ENCODE measurements at places on chromosomes 12 and 14.

DNA sequence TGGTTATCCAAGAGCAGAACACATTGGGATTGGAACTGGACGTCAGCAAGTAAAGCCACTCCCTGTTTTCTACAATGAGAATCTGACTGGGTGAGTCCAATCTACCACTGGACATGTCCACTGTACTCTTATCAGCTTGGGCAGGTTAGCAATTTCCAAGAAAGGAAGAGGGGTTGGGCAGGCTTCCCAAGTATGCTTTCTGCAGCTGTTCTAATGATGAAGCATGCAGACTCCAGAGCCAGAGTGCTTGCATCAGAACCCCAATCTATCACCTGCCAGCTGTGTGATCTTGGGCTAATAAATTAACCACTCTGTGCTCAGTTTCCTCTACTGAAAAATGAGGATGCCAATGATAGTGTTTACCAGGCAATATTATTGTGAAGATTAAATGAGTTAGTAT is 92.0 kb downstream of the EMP1 start:
- DNase-seq = no peak

GRCh38 chr14:55901291-55901690 is 216.9 kb upstream of the PELI2 start:
- no peak for DNase-seq

GRCh38 chr12:69337311-69338090 is 10.7 kb upstream of the LYZ start:
- DNase-seq = no peak

DNA sequence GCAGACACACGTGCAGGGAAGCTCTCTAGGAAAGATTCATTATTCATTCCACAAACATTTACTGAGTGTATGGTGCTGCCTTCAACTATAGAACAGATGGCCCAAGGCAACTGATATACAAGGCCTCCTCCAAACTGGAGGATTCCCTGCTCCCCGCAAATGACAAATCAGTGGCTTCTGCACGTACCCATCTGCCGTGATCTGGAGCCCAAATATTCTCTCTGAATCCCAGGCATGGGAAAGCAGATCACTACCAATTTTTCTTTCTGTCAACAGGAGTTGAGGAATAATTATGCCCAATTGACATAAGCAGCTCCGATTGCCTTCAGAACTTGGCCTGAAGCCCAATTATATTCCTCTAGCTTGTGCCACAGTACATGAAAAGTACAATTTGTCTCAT is 174.2 kb upstream of the CCDC196 start:
- DNase-seq = no peak

DNA sequence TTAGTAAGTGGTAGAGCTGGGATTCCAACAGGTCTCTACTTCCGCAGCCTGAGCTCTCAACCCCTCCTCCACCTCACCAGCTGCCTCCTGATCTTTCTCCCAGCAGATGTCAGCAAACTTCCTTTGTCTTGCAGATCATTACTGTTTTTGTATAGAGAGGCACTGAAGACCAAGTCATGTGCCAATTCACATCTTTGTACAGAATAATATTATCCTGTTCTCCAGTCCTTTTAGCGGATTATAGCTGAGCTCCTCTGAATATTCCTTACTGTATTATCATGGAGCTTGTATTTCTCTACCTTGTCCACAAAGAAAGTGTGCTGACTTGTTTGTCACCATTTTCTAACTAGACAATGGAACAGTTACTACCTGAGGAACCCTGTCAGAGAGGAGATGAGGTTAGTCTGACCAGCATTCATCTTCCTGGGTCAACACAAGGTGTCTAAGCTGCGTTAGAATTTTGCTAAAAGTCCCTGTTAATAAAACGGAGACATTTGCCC is 142.3 kb upstream of the ARHGAP5 start:
- DNase-seq = no peak

DNA sequence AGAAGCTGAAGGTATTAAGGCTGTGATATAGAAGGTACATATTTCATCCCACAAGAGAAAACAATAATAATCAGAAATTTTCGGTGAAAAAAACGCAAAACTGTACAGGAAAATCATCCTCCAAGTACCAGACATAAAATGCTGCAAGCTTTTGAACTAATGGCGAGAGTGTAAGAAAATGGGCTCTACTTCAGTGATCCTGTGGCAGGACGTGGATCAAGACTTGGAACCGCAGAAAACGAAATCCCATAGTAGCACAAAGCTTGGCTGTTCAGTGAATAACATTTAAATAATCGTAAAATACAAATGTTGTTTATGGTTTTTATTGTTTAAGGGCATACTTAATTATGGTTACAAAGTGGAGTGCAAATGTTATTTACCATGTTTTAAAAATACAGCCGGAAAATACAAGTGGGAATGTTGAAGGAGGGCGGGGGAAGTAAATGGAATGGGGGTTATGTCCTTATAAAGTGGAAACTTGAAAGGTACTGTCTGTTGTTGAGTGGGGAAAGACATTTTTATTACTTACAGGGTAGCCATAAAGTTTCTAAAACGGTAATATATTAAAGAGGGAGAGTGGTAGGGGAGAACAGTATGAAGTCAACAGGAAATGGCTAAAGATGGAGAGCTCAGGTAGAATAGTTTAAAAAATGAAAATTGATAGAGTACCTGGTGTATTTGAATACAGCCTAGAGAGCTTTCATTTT is 1.1 kb downstream of the SMIM10L1 start:
- no peak for DNase-seq

DNA sequence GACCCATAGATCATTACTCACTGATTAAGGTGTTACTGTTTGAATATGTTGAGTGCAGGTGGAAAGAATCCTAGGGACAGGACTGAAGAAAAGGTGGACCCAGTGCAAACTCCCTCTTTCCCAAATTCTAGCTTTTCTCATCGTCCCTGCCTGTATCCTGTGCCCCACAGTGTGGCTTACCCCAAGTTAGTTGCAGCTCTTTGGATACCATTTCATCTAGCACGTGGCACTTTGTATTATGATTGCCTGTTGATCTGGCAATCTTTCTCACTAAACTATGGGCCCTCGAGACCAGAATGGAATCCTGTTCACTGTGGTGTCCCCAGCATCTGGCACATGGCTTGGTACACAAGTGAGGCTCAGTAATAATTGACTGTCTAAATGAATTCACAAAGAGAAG is 66.5 kb downstream of the ELK3 start:
- DNase-seq = no peak

DNA sequence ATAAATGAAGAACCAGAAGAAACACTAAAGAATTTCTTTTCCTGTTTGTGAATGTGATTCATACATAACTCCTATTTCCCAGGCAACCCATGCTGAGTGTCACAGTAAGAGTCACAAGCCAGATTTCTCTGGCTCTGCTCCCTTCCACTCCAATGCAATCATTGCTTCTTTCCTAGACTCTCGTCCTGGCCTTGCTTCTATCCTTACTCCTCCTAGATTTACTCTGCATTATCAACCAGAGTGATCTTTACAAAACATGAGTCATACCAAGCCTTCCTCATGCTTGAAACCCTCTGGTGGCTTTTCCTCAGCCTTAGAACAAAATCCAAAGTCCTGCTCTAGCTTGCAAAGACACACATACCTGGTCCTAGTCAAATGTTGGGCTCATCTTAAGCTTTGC is 13.3 kb downstream of the IL22 start:
- no peak for DNase-seq

GRCh38 chr12:114945351-114945750 is 261.4 kb upstream of the TBX3 start:
- no peak for DNase-seq

DNA sequence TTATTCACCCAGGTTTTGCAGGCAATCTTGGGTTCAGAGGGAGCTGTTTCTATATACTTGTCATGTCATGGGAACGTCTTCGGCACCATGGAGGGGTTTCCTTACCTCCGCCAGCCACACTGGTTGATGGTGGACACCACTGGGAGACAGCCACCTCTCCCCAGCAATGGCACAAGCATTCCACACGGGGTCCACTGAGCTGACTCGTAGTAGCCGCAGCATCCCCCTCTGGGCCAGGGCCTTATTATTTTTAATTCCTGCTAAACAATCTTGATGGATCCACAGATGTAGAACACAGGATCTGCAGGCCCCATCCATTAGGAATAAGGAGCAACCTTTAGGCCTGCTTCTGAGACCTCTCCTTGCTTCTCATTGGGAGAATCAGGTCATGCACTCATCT is 132.9 kb downstream of the DICER1 start:
- no peak for DNase-seq

- DNase-seq = no peak
Measured at GRCh38 chr14:100586403-100587085, 673 bp downstream of the BEGAIN start.

DNA sequence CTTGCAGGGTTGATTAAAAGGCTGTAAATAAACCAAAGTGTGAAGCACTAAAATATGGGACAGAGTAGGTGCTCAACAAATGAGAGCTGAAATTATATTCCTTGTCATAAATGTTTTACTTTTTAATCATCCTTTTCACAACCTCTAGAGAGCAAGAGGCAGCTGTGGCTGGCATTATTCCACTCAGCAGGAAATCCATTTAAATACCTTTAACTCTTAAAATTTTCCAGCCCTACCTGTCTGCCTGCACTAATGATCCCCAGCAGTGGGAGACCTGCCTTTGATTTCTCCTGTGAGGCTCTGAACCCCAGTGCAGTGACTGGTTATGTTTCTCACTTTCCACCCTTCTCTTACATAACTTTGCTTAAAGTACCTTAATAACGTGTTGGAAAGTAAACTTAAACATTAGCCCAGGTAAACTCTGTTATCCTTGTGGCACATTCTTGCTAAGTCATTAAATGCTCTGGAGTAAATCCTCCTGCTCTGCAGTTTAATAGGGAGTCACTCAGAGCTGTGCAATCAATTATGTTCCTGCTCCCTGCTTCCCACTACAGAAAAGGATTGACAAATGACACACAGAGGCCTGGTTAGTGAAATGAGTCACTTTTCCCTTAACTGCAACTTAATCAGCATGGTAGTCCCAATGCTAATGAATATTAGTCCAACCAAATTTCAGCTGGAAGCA is 755.7 kb upstream of the USP15 start:
- DNase-seq = no peak

DNA sequence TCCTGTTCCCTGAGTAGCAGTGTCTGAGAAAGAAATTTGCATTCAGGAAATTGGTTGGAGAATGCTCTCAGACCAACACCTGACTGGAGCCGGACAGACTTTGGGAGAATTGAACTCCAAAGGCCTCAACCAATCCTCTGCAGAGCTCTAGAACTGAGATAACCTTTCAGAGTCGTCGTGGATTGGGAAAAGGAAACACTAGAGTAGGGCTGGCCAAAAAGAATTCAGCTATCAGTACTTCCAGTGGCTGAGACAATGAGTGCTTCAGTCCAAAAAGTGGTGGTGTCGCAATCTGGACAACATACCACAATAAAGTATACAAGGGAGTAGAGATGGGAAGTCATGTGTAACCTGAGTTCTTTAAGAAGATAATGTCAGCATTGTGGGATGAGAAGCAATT is 377.1 kb downstream of the SLC16A7 start:
- DNase-seq = no peak

DNA sequence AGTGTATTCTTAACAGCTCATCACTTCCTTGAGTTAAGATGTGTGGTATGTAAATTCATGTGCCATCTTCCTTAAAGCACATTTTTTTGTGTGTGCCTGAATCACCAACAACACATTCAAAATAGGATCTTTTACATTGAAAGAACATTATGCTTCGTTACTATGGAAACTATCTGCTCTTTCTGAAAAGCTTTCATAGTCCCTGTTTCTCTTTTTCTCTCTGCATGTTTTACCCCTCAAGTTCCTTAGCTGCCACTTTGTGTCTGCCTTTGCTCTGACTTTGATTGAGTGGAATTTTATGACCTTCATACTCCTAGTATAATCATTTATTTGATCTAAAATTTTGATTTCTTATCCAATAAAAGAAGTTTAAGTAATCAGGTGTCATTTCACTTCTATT is 880.3 kb upstream of the FOXG1 start:
- no peak for DNase-seq

GRCh38 chr12:851343-851742 is 98.2 kb downstream of the RAD52 start:
- DNase-seq = no peak

DNA sequence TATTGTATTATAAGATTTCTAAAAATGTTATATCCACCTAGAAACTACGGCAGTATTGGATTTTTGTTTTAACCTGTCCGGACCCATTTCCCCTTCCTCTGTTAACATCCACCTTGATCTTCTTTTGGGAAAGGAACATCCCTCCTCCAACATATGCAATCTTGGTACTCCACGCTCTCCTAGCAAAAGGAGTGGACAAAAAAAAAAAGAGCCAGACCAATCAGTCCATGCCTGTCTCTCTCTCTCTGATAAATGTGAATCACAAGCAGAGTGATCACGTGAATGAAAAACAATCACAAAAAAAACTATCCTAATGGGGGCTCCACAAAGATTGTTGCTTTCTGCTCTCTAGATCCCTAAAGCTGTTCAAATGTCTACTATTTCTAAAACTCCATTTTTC is 27.1 kb downstream of the OSBPL8 start:
- no peak for DNase-seq

DNA sequence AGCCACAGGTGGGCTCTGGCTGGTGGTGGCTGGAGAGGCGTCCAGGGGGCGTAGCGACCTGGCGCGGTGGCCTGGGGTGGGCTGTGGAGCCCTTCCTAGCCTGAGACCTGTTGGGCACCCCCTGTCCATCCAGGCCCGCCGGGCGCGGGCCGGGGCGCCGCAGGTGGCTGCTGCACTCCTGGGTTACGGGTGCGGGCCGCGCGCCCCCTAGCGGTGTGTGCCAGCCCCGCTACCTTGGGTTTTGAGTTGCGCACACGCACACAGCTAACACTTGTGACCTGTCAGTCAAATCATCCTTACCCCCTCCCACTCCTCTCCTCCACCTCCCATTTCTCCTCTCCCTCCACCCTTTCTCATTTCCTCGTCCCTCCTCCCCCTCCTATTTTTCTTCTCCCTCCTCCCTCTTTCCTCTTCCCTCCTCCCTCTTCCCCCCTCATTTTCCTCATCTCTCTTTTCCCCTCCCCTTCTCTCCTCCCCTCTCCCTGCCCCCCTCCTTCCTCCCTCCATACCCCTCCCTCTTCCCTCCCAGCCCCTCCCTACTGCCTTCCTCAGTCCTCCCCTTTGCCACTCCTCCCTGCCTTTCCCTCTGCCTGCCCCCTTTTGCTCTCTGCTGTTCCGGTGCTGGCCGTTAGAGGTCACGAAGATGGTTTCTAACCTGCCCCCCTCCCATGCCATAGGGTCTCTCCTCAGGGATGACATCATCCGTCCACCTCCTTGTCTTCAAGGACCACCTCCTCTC is 2.3 kb downstream of the MEG3 start:
- DNase-seq = no peak

GRCh38 chr12:59600171-59600570 is 4.3 kb downstream of the SLC16A7 start:
- no peak for DNase-seq

DNA sequence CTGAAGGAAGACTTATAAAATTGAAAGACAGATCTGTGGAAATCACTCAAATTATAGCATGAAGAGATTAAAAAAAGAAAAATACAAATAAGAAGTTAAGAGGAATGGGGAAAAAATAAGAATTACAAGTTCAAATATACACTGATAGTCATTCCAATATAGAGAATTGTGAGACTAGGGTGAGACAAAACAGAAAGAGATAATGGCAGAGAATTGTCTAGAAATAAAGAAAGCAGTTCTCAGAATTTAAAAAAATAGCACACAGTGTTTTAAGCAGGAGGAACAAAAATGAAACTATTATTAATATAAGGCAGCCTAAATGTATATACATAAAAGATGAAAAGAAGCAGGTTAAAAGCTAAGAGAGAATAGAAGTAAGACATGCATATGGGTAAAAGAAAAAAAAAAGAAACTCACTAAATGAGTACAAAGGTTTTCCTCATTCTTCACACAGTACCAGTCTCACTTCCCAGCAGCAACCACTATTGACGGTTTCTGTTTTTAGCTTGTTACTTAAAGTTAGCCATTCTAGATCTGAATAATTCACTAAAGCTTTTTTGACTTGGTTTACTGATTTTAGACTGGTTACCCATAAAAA is 31.1 kb downstream of the SLC38A4 start:
- no peak for DNase-seq
